ENCODE measurements at places on chromosomes 1 and 21.

GRCh38 chr1:56547977-56548376 is 31.4 kb downstream of the PLPP3 start:
- DNase-seq: no peak

DNA sequence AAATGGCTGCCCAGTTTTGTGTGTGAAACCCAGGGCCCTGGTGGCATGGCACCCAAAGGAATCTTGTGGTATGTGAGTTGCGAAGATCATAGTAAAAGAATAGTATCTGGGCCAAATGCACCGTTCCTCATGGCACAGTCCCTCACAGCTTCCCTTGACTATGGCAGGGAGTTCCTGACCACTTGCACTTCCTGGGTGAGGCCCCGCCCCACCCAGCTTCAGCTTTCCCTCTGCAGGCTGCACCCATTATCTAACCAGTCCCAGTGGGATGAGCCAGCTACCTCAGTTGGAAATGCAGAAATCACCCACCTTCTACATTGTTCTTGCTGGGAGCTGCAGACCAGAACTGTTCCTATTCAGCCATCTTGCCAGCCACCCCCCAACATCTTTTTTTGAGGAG is 63.0 kb downstream of the SLC5A9 start:
- DNase-seq: no peak

- DNase-seq: no peak
These were observed 109.9 kb downstream of the BCAR3 start for GRCh38 chr1:93571623-93572310.

DNA sequence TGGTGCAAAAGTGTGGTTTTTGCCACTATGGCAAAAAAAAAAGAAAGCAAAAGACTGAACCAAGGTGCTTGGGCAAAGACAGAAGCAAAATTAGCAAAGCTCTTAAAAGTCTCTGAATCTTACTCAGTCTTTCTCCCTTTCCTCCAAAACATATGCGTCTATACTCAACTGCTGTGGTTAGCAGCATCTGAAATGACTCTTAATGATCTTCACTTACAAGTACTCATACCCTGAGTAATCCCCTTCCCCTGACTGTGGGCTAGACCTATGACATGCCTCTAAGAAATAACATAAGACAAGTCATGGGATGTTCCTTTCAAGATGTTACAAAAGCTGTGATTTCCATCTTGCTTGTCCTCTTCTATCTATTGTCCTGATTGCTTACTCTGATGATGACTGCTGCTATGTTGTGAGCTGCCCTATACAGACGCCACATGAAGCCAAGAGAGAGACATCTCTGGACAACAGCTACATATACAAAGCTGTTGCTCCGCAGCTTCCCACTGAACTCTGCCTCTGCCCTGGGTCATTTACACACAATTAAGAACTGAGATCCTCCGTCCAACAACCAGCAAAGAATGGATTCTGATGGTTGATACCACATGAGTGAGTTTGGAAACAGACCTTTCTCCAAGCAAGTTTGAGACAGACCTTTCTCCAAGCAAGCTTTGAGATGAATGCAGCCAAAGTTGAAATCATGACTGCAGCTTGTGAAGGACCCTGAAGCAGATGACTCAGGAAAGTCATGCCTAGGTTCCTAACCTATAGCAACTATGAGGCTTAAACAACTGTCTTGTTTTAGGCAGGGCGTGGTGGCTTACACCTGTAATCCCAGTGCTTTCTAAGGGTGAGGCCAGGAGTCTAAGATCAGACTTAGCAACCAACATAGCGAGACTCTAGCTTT is 55.2 kb downstream of the PUM1 start:
- no peak for DNase-seq

GRCh38 chr21:28781602-28782276 is 210.9 kb downstream of the LTN1 start:
- no peak for DNase-seq

- DNase-seq: no peak
These were observed 248.9 kb downstream of the PLPP3 start for GRCh38 chr1:56330391-56331026.

DNA sequence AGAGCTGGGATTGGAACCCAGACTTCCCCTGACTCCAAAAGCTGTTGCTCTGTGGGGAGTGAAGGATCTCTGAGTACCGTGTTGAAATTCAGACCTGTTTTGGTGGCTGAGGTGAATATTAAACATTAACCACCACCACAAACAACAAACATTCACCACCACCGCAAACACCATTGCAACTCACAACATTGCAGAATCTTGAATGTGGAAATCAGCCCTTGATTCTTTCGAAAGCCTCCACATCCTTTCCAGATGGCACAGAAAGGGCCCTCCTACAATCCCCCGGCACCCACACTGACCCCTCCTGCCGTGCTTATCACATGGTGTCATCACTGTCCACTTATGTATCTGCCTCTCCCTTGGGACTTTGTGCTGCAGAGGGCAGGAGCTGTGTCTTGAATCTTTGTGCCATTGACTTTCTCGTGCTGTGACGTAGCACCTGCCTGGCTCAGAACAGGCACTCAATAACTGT is 1.4 kb downstream of the CDA start:
- no peak for DNase-seq

GRCh38 chr1:53618500-53619366 is 120.2 kb downstream of the GLIS1 start:
- no peak for DNase-seq

GRCh38 chr1:215482079-215482478 is 85.0 kb upstream of the KCTD3 start:
- no peak for DNase-seq

DNA sequence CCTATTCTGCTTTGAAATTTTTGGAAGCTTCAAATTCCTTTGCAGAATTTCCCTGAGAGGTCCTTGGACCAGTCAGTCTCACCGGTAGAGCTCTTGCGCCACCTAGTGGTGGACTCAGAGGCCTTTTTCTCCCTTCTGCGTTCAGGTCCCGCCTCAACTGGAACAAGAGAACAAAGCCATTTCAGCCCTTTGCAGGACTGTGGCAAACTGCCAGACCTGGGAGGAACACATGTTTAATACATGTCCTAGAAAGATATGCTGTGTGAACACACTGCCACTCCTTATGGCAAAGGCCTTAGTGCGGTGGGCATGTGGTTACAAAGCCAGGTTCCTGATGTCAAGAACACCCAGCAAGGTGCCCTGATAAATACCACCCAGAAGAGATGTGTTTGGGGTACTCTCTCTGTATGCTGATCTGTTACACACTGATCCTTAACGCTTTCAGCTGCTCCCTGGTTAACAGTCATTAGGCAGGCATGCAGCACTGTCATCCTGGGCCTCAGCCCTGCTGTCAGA is 82.2 kb upstream of the SSX2IP start:
- DNase-seq: peak; percentile 67

- no peak for DNase-seq
These were observed 33.5 kb downstream of the UTP25 start for GRCh38 chr1:209861242-209861641.

GRCh38 chr1:174077749-174078490 is 55.8 kb upstream of the RC3H1 start:
- DNase-seq: no peak

DNA sequence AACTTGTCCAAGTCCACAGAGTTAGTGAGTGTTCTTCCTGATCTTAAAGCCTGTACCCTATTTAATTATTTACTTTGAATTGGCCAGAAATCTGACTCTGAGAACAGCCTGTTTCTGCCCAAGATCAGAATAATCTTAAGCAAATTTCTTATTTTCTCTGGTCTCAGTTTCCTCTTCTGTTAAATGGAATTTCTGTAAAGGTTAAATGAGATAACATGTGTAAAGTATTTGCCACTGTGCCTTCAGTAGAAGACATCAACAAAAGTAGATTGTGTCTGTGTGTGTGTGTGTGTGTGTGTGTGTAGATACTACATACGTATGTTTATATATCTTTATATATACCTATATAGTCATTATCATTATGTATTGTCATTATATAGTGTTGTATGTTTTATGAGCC is 124.2 kb upstream of the FGGY start:
- DNase-seq: no peak

GRCh38 chr1:107535091-107535490 is 394.3 kb downstream of the NTNG1 start:
- DNase-seq: no peak

DNA sequence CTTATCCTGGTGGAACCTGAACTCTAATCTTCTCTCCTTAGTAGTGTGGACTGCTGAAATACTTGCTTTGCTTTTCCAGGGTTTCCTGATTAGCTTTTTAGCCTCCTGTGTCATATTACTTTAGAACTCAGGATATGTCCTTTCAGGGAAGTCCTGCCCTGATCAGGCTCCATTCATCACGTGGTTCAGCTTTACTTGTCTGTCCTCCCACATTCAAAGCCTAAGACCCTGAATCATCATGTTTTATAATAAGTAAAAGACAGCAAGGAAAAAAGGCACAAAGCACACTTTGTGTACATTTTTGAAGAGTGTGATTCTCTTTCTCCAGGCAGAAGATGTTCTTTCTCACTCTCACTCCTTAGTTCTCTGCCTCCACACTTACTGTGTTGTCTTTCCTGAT is 70.6 kb downstream of the PATJ start:
- DNase-seq: no peak

GRCh38 chr1:156924478-156925153 is 4.2 kb downstream of the LRRC71 start:
- no peak for DNase-seq

GRCh38 chr1:90074137-90074536 is 79.2 kb downstream of the ZNF326 start:
- DNase-seq: no peak

- no peak for DNase-seq
These were observed 497.8 kb downstream of the TTLL7 start for GRCh38 chr1:83500987-83501591.

DNA sequence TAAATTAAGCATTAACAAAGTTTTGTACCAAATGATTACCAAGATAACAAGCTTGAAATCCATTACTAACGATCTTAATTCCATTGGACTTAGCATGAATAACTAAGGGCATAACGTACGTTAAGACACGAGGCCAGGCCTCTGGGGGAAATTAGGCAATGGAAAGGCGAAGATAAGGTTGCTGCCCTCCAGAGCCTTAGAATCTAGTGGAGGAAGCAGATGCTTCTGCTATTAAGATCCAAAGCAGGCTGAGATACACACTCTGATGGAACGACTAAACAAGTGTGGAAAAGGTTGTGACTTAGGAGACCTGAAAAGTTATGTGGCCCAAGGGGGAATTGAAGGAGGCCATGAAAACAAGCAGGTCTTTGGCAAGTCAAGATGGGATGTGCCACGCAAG is 6.0 kb downstream of the AKNAD1 start:
- DNase-seq: no peak

DNA sequence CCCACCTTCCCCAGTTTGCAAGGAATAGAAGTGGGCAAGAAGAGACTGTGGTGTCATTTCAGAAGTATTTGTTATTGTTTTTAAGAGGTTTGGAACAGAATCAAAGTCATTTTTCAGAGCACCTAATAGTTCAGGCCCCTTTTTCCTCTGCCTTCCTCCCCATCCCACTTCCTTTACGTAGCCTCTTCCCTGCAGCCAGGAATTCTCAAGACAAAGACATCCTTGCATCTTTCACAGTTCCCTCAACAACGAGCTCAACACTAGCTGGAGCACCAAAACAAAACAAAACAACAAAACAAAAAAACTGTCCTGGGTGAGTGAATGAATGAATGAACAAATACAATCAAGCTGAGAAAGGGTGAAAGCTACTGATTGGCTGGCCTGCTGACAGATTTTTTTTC is 7.0 kb downstream of the PALMD start:
- no peak for DNase-seq

GRCh38 chr21:36165356-36165755 is 8.7 kb downstream of the DOP1B start:
- no peak for DNase-seq

DNA sequence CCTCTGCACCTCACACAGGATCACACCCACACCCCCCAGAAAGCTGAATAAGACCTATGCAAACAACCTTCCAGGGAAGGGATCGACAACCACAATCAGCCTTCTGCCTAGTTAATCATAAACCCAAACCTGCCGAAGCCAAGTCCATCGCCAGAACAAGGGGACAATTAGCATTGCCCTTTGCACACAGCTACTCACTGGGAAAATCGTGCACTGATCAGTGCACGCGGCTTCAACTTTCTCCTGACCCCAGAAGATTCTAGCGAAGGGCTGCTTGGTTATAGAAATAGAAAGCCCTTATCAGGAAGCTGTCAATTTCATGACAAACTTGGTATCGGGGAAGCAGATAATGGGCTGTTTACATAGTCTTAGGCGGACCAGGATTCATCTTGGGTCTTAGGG is 29.5 kb downstream of the RUNX1 start:
- no peak for DNase-seq

DNA sequence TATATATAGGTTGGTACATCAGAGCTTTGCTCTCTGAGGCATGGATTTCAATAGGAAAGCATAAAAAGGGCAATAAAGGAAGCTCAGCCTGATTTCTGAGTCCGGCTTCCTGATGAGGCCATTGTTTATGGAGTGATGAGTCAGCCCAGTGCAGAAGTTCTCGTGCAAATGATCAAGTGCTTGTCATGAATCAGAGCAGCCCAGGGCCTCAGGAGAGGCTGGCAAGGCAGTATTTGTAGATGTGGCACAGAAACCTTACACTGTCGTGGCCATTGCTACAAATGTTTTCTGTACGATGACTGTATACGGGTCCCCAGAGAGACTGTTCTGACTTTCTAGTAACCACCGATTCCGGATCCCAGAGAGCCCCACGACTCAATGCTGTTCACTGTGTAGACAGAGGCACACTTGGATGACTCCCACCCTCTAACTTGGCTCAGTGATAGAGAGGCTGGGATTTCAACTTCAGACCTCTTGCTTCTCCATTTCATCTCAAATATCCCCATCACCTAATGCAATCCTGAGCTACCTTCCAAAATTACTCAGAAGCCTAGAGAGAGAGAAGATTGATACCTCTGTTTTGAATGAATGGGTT is 26.8 kb downstream of the UMODL1 start:
- no peak for DNase-seq

- DNase-seq: no peak
These were observed 62.5 kb upstream of the KRTAP11-1 start for GRCh38 chr21:30943920-30944319.

DNA sequence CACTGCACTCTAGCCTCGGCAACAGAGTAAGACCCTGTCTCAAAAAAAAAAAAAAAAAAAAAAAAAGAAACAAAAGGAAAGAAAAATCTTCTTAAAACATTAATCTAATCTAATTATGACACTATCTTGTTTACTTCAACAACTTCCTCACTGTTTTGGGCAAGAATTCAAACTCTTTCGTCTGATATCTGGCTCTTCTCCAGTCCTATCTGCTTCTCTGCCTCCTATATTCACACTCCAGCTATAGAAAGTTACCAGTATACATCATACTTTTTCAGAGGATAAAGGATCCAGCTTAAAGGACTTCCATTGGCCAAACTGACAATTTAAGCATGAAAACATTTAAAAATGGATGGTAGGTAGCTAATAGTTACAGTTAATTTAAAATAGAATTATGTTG is 47.3 kb downstream of the EIF2B3 start:
- DNase-seq: no peak

DNA sequence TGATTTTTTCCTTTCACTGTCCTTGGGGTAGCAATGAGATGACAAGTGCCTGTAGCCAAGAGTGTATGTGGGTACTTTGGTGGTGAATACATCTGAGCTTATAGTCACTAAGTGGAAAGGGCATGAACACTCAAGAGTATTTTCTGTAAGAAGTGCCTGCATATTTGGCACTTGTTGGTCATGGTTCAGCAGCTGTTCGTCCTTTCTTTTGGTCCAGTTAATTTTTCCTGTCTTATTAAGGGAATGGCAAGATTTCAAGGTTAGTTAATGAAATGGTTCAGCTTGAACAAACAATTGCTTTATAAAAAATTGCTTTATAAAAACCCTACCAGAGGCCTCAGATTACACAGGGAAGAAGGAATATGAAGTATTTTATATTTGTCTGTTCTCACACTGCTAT is 48.6 kb upstream of the GPR52 start:
- no peak for DNase-seq

GRCh38 chr1:212915245-212916091 is 34.9 kb upstream of the VASH2 start:
- DNase-seq: no peak

All from activated CD8-positive, alpha-beta memory T cell treated with anti-CD3 and anti-CD28 coated beads for 48 hours (primary cell).